Stimulated activated CD8-positive, alpha-beta memory T cell treated with anti-CD3 and anti-CD28 coated beads, Interleukin-4, amount 100 ng/mL, for 1 hour (primary cell): ENCODE measurements at places on chromosomes 6 and 20.

GRCh38 chr6:112956696-112957535 lies 609.8 kb downstream of the RFPL4B start:
- DNase-seq, result no peak

GRCh38 chr6:47168180-47168579 lies 126.0 kb upstream of the ADGRF1 start:
- DNase-seq, result no peak

- DNase-seq, result no peak
Measured at GRCh38 chr6:157840261-157840660, 17.2 kb downstream of the SNX9 start.

- no peak for DNase-seq
Measured at GRCh38 chr6:44248579-44248978, 1.7 kb downstream of the HSP90AB1 start.

DNA sequence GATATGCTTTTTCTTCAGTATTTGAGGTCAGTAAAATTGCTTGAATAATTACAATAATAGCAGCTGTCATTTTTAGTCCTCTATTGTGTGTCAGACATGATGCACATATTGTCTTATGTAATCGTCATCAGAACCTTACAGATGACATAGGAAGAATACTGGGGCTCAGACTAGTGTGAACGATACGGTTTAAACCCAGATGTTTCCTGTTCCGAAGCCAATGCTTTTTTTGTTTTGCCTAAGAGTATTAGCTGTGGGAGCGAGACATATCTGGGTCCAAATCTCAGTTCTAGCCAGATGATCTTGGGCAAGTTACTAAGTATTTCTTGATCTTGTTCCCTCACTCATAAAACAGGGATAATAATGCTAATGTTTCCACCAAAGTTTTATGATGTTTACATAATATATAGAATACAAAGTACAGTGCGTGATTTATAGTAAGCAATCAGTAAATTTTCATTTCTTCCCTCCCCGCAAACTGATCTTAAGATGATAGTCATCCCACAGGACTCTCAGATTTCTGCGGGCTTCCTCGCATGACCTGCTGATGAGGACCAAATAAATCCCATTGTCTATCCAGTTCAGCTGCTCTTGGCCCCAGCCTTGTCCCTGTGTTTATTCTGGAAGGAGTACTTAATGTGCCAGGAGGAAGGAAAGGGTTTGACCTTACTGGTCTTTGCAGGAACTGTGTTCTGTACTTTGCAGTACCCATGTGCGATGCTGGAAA lies 98.2 kb downstream of the CAP2 start:
- no peak for DNase-seq
